NCI-H1417 (cell line): ENCODE measurements at places on chromosomes 3 and 15.

DNA sequence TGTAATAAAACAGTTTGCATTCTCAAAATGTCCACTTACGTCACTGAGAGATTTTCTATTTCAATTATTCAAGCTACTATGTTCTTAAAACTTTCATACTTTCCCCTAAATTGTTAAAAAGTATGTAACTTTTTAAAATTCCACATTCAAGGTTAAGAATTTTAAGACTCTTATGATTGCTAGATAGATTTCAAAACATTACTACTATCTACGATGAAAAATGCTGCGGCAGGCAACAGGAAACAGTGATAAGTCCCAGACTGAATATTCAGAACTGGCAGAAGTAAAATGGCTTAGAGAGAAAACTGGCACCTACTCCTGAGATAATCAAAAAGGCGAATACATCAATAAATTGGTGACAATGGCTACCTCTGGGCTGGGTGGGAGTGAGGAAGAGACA, 16.2 kb downstream of the ATP13A3 start:
- no peak for DNase-seq

GRCh38 chr3:134197681-134198261, 52.9 kb downstream of the RYK start:
- DNase-seq = peak; percentile 10

GRCh38 chr3:140863580-140864009, 78.0 kb upstream of the SLC25A36 start:
- peak; percentile 84 for DNase-seq

- DNase-seq = no peak
Measured at GRCh38 chr3:116433552-116433951, 11.7 kb downstream of the LSAMP start.

- no peak for DNase-seq
Measured at GRCh38 chr15:92709110-92709790, 53.7 kb upstream of the FAM174B start.

DNA sequence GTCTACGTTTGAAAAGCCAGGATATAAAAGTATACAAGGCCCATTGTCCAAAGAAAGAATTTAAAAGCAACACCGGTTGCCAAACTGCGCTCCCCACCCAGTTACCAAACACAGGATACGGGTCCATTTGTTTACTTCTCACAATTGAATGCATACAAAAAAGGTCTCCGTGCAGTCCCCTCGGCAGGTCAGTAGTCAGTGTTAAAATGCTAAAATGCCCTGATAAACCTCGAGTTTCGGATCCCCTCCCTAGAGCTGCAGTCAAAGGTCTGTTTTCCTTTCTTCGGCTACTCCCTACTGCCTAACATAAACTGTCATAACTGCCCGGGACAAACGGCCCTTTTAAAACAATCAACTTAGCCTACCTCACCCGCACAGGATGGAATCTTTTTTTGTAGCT, 534.6 kb downstream of the FOXP1 start:
- no peak for DNase-seq

- no peak for DNase-seq
Measured at GRCh38 chr15:90865702-90866101, 2.7 kb upstream of the FURIN start.
